T-helper 17 cell (primary cell): ENCODE measurements at places on chromosomes 12 and 14.

DNA sequence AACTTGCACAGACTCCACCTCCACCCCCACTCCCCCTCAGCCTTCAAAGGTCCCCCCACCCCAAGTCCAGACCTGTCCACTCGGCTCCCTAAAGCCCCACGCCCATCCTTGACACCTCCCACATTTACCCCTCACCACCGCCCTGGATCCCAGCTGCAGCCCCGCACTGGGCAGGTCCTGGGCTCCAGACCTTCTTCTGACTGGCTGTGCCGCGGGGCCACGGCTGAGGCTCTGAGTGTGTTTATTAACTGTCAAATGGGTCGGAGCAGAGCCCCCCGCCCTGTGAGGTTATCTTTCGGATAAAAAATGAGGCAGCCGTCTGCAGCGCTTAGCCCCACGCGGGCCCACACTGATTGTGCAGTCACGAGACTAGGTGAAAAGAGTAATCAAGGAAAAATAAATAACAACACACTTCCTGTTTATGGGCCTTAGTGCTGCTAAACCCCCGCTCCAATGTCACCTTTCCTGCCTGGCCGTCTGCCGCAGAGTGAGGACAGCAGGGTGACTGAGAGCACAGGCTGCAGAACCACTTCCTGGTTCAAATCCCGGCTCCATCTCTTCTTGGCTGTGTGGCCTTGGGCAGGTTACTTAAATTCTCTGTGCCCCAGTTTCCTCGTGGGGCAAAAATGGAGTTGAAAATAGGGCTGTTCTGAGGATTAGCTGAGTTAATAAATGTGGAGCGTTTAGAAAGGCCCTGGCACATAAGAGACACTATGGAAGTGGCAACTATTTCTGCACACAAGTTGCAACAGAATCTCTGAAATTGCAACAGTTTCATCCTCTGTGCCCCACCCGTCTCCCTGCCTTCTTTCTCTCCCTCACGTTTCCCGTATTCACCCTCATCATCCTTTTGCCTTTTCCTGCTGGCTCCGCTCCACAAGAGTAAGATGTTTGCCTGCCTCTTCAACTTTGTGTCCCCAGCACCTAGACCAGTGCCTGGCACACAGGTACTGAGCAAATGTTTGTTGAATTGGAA, 9.4 kb downstream of the SETD1B start:
- peak overlapping the region; percentile 85 for H3K27ac ChIP-seq
- no peaks in the 10 kb centered on the region for H3K36me3 ChIP-seq
- H3K27me3 ChIP-seq, result no peaks in the 10 kb centered on the region
- DNase-seq, result no peak
- peak overlapping the region; percentile 91 for H3K4me3 ChIP-seq

GRCh38 chr14:52265253-52265652, 2.2 kb upstream of the PTGDR start:
- H3K27me3 ChIP-seq, result peaks cover 26% of the 10 kb centered on the region
- H3K36me3 ChIP-seq, result peaks cover 6% of the 10 kb centered on the region
- peaks cover 36% of the 10 kb centered on the region for H3K4me1 ChIP-seq
- no peak overlapping the region for H3K4me3 ChIP-seq
- DNase-seq, result no peak

- no peak for DNase-seq
- peaks cover 46% of the 10 kb centered on the region for H3K27me3 ChIP-seq
These were observed 55.2 kb downstream of the SLC38A4 start for GRCh38 chr12:46770501-46771183.

GRCh38 chr14:89773644-89774316, 180.8 kb downstream of the EFCAB11 start:
- peaks cover 7% of the 10 kb centered on the region for H3K4me1 ChIP-seq
- H3K36me3 ChIP-seq, result no peaks in the 10 kb centered on the region
- peak overlapping the region; percentile 73 for H3K4me3 ChIP-seq

DNA sequence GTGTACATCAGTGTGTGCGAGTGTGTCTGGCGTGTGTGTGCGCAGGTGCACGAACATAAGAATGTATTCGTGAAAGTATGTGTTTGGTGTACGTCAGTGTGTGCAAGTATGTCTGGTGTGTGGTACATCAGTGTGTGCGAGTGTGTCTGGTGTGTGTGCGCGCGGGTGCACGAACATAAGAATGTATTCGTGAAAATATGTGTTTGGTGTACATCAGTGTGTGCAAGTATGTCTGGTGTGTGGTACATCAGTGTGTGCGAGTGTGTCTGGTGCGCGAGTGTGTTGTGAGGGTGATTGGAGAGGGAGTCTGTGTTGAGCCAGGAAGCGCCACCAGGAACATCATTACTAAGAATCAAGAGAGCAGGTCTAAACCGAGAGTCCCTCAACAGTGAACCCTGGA, 143.8 kb downstream of the BCL11B start:
- peaks cover 17% of the 10 kb centered on the region for H3K4me1 ChIP-seq
- DNase-seq, result no peak
- H3K36me3 ChIP-seq, result peaks cover 6% of the 10 kb centered on the region

GRCh38 chr14:68814539-68815297, 21.9 kb upstream of the ZFP36L1 start:
- no peaks in the 10 kb centered on the region for H3K27me3 ChIP-seq
- DNase-seq, result peak; percentile 44
- H3K4me3 ChIP-seq, result peak overlapping the region; percentile 90
- H3K27ac ChIP-seq, result peak overlapping the region; percentile 99

- H3K4me3 ChIP-seq, result no peak overlapping the region
- no peak for DNase-seq
- H3K27ac ChIP-seq, result no peak overlapping the region
- H3K36me3 ChIP-seq, result no peaks in the 10 kb centered on the region
- H3K27me3 ChIP-seq, result no peaks in the 10 kb centered on the region
These were observed 54.8 kb upstream of the RASSF8 start for GRCh38 chr12:25903603-25904245.

- no peak overlapping the region for H3K4me3 ChIP-seq
- H3K36me3 ChIP-seq, result no peaks in the 10 kb centered on the region
- DNase-seq, result no peak
These were observed 49.8 kb upstream of the LRRK2 start for GRCh38 chr12:40175045-40175444.

DNA sequence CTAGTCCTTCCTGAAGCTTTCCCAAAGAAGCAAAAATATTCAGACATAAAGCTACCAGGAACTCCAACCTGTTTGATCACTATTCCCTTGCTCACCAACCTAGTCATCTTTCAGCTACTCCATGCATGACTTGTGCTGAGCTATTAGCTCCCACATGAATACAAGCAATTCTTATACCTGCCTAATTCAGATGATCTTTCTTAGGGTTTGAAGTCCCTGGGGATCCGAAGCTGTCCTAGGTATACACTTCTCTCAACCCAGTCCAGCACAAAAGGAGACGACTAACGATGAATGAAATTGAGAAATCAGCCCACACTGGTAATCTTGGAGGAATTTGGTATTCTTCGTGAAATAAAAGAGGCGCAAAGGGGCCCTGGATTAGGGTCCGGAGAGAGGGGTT, 631 bp upstream of the PTGR2 start:
- peak overlapping the region; percentile 98 for H3K27ac ChIP-seq
- no peaks in the 10 kb centered on the region for H3K27me3 ChIP-seq
- peak overlapping the region; percentile 95 for H3K4me3 ChIP-seq
- H3K4me1 ChIP-seq, result peaks cover 18% of the 10 kb centered on the region
- peaks cover 2% of the 10 kb centered on the region for H3K36me3 ChIP-seq

DNA sequence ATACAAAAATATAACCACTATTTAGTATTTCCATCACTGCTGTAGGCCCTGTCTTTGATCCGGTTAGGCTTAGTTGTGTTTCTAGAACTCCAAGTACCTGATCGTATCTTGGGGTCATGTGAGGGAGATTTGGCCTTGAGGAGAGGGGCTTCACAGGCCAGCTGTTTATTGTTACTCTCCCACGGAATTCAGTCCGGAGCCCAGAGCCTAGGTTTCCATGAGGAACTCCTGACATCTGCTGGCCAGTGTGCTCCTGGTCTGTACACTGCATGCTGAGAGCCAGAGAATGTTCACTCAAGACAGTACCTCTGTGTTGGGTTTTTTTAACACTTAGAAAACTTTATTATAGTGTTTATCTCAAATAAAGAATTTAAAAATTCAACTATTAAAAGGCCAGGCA, 341.0 kb upstream of the TMEM132C start:
- no peak overlapping the region for H3K27ac ChIP-seq
- no peaks in the 10 kb centered on the region for H3K4me1 ChIP-seq
- no peak overlapping the region for H3K4me3 ChIP-seq
- H3K36me3 ChIP-seq, result no peaks in the 10 kb centered on the region
- no peaks in the 10 kb centered on the region for H3K27me3 ChIP-seq
- no peak for DNase-seq

GRCh38 chr14:30450631-30451545, 108.1 kb upstream of the G2E3 start:
- H3K4me3 ChIP-seq, result no peak overlapping the region
- H3K4me1 ChIP-seq, result peaks cover 3% of the 10 kb centered on the region
- no peaks in the 10 kb centered on the region for H3K36me3 ChIP-seq
- DNase-seq, result no peak

GRCh38 chr12:59500915-59501314, 94.9 kb upstream of the SLC16A7 start:
- H3K4me3 ChIP-seq, result no peak overlapping the region
- H3K36me3 ChIP-seq, result peaks cover 2% of the 10 kb centered on the region
- no peaks in the 10 kb centered on the region for H3K27me3 ChIP-seq
- H3K27ac ChIP-seq, result no peak overlapping the region

DNA sequence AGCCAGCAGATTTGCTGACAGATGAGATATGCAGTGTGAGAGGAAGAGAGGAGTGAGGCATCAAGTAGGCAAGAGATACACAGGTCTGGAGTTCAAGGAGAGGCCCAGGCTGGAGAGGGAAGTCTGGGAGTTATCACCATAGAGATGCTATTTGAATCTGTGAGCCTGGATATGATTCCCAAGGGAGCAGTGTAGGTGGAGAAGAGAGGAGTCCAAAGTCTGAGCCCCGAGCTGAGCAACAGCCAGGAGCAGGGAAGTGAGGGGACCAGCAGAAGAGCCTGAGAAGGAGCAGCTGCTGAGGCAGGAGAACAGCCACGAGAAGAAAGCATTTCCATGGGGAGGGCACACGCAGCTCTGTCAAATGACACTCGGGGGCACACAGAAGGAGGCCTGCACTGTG, 20.2 kb upstream of the NXPH4 start:
- no peak overlapping the region for H3K27ac ChIP-seq
- no peaks in the 10 kb centered on the region for H3K27me3 ChIP-seq
- peaks cover 5% of the 10 kb centered on the region for H3K36me3 ChIP-seq
- no peak overlapping the region for H3K4me3 ChIP-seq
- H3K4me1 ChIP-seq, result peaks cover 2% of the 10 kb centered on the region

DNA sequence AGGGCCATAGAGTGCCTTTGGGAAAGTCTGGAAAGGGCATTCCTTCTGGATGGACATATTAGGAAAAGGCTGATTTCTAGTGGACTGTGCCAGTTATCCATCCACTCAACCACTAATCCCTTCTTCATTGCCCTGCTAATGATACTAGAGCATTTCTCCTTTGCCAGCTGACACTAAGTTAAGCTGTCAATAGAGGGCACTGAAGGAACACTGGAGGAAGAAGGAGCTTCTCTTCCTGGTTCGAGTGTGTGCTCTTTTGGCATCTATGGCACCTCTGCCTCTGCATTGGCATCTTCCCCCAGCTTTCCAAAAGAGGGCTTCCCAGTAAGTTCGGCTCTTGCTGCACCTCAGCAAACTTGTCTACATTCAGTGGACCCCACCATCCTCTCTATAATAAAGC, 165.4 kb downstream of the DERA start:
- no peak overlapping the region for H3K4me3 ChIP-seq
- DNase-seq, result no peak
- H3K27ac ChIP-seq, result no peak overlapping the region
- H3K36me3 ChIP-seq, result no peaks in the 10 kb centered on the region

GRCh38 chr12:124771462-124772288, 92.0 kb downstream of the SCARB1 start:
- peaks cover 16% of the 10 kb centered on the region for H3K27me3 ChIP-seq
- H3K4me3 ChIP-seq, result no peak overlapping the region
- peaks cover 24% of the 10 kb centered on the region for H3K4me1 ChIP-seq
- DNase-seq, result peak; percentile 60
- H3K36me3 ChIP-seq, result peaks cover 2% of the 10 kb centered on the region

DNA sequence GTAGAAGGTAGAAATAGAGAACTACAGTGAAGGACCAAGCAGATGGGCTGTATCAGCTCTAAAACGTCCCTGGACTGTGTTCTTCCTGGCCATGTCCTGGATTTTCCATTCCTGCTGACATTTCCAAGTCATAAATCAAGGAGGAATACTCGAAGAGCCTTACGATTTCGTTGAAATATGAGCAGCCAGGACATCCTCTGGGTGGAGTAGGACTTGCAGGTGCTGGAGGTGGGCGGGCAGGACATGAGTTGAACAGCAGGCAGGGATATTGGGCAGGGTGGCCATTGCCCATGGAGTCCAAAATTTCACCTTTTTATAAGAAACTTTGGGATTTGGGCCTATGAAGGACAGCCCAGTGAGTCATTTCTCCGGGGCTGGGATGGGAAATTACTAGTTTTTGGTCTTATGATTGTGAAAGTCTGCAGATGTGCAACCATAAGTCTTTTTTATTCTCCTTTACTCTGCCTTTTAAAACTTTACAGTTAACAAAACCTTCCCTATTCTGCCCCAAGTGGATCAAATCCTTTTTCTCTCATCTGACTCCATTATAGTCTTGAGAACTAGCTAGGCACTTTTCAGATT, 88.8 kb downstream of the TMX1 start:
- H3K27ac ChIP-seq, result no peak overlapping the region
- peaks cover 6% of the 10 kb centered on the region for H3K36me3 ChIP-seq
- H3K4me1 ChIP-seq, result peaks cover 8% of the 10 kb centered on the region
- H3K4me3 ChIP-seq, result no peak overlapping the region
- peaks cover 77% of the 10 kb centered on the region for H3K27me3 ChIP-seq

- DNase-seq, result no peak
- no peak overlapping the region for H3K27ac ChIP-seq
- H3K4me1 ChIP-seq, result peaks cover 4% of the 10 kb centered on the region
- peaks cover 9% of the 10 kb centered on the region for H3K27me3 ChIP-seq
- no peak overlapping the region for H3K4me3 ChIP-seq
These were observed 27.8 kb downstream of the FBXL14 start for GRCh38 chr12:1566449-1567135.

DNA sequence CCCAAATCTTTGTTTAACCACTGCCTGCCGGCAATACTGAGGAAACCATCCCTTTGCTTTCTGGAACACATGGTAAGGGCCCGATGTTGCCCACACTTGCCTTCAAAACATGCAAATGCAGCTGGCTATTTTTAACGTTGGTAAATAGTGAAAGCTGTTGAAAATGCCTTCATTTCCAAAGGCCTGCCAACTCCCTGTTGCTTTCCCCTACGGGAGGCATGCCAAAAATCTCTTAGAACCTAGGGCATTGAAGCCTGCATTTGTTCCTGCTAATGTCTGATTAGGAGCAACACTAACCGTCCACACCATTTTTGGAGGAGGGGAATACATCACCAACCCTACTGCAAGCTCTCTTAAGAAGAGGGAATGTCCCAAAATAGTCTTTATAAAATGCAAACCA, 152.6 kb upstream of the NOS1 start:
- no peaks in the 10 kb centered on the region for H3K27me3 ChIP-seq
- no peak overlapping the region for H3K27ac ChIP-seq
- H3K4me1 ChIP-seq, result no peaks in the 10 kb centered on the region
